ENCODE measurements at places on chromosomes 7 and 10. TPM values are rescaled to one million over a fixed set of nuclear protein-coding genes. Genes with fewer than 3 reads are reported as not detected.
A peak's percentile ranks its signal among the peaks of the same experiment; 100 is the strongest.

Gene GJD4
- not detected for polyA plus RNA-seq

GRCh38 chr10:124993736-124994451 is 52.0 kb downstream of the ZRANB1 start:
- no peak for DNase-seq

DNA sequence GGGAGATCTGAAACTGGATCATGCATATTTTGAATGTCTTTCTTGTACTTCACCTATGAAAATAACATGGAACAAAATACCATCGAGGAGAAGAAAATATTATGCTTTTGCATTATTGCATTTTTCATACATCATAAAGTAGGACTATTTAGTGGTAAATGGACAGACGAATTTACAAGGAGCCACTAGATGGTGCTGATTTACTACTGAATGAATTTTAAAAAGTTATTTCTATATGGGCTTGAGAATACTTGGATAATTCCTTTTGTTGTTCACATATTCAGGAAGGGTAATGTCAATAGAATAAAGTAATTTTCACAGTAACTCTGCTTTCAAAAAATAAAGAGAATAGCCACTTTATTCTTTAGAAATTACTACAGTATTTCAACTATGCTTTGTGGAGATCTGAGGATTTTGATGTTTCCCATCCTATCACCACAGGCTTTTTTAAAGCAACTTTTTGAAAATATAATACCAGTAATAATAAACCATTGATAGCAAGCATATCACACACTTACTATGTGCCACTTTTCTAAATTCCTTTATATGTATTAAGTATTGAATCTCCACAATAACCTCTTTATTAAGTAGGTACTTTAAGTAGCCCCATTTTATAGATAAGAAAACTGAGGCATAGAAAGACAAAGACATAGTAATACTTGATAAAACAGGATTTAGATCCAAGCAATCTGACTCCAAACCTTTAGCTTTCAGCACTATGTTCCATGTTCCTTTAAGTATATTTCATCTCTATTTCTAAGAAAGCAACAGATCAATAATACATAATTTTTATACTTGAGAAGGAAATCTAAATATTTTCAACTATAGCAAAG is 38.6 kb downstream of the NEBL start:
- DNase-seq, result no peak

DNA sequence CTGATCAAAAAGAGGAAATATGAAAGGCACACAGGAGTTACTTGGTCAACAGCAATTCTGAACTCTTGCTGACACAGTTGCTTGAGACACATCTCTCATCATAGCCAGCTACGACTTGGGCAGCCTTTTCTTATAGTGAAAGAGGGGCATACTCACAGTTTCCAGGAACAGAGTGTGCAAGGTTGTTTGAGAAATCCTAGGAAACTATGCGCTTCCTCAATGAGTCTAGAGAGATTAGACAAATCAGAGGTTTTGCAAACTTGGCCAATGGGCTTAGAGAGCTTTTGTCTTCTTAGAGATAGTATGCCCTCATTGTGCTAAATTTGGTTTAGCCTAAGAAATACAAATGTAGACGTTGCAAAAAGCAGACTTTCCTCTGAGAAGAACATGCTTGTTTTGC is 370.4 kb downstream of the HGF start:
- DNase-seq, result no peak

- DNase-seq, result no peak
Measured at GRCh38 chr7:35768346-35768745, 32.5 kb upstream of the SEPTIN7 start.

DNA sequence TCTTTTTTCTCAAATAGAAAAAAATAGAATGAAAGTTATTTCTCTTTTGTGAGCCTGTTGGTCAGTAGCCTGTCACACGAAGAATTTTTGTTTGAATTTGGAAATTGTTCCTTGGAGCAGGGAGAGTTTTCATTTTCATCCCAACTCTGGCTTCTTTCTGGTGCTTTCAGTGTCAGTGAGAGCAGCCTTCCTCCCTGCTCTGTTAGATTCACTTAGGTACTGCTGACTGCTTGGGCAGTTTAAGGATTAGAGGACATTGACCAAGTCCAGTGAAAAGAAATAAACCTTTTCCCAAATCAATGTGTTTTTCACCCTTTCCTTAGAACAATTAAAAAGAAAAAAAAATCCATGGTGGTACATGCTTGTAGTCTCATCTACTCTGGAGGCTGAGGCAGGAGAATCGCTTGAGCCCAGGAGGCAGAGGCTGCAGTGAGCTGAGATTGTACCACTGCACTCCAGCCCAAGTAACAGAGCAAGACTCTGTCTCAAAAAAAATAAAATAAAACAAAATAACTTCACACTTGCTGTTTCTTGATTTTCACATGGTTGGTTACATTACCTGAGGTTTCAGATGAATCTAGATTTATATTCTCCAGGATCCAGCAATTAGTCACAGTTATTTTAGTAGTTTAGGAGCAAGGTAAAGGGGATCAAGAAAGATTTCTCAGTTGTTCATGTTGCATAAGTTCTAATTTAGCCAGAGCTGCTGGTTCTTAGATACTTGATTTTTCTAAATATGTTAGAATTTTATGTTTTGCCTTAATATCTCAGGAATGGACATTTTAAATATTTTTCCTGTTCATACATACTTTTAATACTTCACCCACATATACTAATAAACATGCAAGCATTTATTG is 63.1 kb downstream of the ZNRF2 start:
- no peak for DNase-seq

- peak; percentile 66 for DNase-seq
Measured at GRCh38 chr10:94066411-94066810, 72.7 kb downstream of the PLCE1 start.

GRCh38 chr7:74338366-74339108 is 49.3 kb downstream of the CLIP2 start:
- no peak for DNase-seq

DNA sequence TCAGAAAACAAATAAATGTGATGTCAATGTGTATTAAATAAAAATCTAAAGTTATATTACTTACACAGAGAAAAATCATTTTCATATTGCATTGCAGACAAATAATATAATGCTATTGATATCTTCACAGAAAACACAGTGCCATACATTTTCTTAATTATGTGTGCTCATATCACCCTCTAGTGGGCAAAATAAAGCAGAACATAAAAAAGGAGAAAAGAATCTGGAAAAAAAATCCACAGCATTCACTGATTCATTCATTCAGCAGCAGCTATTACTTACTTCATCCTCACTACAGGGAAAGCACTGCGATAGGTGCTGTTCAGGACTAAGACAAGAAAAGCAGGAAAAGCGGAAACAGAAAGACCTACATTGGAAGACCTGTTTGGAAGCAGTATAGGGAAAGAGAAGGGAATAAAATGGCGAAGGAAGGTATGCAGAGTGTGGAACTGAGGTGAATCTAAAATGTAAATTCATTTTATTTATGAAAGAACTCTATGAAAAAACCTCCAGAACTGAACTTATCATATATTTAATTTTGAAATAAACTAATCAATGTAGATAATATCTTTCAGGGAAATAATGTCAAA is 73.2 kb downstream of the POT1 start:
- DNase-seq, result peak; percentile 16
